H9 (cell line): ENCODE measurements at places on chromosomes 7 and 10.
A peak's percentile ranks its signal among the peaks of the same experiment; 100 is the strongest.

- DNase-seq = no peak
Observed at GRCh38 chr7:140082770-140083169, 20.0 kb upstream of the PARP12 start.

DNA sequence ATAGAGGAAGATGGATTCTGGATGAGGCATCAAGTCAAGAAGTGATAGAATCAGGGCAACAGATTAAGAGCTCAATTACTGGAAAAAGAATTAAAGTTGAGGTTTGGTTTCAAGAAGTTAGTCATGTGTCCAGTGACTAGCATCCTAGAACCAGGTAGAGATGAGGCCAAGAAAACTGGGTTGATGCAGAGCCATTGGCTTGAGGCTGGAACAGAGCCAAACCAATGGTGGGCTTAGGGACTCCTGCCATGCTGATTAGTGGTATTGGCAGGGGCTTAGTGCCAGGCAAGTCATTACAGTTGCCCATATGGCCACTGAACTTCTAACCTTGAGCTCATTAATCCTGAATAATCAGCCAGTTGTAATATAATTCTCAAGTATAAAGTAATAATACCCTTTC, 18.5 kb downstream of the ZNF277 start:
- DNase-seq = no peak

GRCh38 chr7:20738518-20739481, 47.9 kb downstream of the SP8 start:
- DNase-seq = no peak

- DNase-seq = peak; percentile 80
Observed at GRCh38 chr10:3239066-3239919, 66.7 kb upstream of the PITRM1 start.

- DNase-seq = no peak
Observed at GRCh38 chr10:132651511-132652029, 114.0 kb downstream of the INPP5A start.

GRCh38 chr7:101370836-101371235, 8.2 kb downstream of the COL26A1 start:
- no peak for DNase-seq

DNA sequence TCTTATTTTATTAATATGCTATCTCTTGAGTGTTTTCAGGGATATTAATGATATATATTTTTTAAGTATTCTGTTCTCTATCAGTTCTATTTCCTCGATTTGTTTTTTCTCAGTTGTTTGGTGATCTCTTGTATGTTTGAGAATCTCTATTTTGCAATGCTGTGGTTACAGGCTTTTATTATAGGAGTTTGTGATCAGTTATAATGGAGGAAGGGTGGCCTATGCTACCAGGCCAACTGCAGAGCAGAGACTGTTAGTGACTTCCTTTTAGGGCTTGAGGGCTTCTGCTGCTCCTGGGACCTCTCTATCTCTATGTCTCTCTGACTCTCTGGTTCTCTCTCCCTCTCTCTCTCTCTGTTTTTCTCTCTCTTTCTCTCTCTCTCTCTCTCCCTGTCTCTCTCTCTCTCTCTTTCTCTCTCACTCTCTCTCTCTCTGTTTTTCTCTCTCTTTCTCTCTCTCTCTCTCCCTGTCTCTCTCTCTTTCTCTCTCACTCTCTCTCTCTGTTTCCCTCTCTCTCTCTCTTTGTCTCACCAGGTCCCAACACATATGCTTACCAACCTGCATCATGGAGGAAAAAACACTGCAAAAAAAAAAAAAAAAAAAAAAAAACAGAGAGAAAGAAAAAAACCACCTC, 69.4 kb upstream of the CAV2 start:
- no peak for DNase-seq

- DNase-seq = no peak
Observed at GRCh38 chr10:60032723-60033122, 126.4 kb upstream of the CCDC6 start.

- no peak for DNase-seq
Observed at GRCh38 chr10:28587970-28588290, 55.0 kb downstream of the WAC start.

DNA sequence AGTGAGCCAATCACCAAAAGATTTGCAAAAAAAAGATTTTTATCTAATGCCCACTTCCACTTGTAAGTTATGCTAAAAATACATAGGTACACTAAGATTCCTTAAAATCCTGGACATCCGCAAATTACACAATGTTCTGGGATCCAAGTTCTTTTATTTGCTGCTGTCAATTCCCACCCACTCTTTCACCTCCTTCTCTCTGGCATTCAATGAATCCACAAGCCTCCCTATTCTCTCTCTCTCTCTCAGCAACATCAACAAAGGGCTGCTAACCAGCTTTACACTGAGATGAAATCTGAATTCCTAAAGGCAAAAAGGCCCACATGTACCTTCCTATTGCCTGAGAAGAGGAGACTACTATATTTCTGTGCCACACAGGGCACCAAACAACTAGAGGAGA, 99.9 kb downstream of the ARMH3 start:
- DNase-seq = no peak

DNA sequence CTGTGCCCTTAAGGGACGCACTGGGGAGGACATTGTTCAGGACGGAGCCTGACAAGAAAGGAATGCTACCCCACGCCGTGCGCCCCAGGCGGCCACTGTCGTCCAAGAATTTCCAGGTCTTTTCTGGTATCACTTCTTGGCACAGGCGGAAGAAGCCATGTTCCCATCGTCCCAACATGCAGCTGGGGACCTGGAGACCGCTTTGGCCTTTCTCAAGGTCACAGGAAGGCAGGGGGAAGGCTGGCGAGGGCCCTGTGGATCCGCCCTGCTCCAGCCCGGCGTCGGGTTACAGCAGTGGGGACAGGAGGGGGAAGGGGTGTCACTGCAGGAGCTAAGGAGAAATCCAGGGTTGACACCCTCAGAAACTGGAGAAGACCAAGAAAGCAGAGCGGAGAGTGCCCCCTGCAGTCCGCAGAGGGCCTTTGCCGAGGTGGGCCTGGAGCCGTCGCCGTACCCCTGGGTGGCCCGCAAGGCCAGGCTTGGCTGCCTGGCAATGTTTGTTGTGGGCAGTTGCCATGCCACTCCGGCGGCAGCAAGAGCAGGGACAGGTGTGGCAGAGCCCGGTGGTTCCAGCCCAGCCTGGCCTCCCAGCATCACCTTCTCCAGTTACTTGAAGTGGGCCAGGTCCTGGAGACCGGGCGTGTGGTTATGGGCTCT, 104.1 kb downstream of the LHPP start:
- peak; percentile 87 for DNase-seq

DNA sequence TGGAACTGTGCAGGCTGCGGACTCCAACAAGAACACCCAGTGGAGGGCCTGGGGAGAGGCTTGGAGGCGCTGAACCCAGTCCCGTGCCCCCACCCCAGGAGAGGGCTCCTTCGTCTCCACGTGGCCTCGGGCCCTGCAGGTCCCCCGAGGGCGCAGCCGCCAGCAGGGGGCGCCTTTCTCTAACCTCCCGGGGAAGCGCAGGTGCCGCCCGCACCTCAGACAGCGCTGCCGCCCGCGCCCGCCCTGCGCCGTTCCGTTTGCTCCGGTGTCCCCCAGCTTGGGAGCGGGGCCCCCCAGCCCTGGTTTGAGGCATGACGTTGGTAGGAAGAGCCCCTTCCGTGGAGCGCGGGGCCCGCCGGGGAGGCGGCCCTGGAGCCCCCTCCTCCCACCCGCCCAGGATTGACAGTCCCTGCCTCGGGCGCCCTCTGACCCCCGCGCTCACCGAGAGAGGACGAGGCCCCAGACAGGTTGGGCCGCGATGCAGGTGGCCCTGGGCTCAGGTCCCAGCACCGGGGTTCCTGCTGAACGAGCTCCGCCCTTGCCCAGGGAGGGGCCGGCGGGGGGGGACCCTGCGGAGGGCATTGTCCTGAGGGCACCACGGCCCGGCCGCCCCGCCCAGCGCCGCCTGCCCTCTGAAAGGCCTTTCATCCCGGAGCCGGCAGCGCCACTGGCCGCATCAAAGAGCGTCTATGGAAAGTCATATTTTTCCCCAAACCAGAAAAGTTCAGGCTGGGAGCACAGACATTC, 42.8 kb downstream of the FOXL3 start:
- DNase-seq = peak; percentile 85

GRCh38 chr7:2191016-2191415, 41.7 kb downstream of the MAD1L1 start:
- DNase-seq = no peak
